ENCODE measurements at places on chromosomes 12 and 14.

- DNase-seq, result no peak
Observed at GRCh38 chr12:112342587-112342986, 39.6 kb downstream of the HECTD4 start.

GRCh38 chr14:70780396-70781075 is 28.8 kb downstream of the MAP3K9 start:
- no peak for DNase-seq

GRCh38 chr12:130766470-130766869 is 50.4 kb upstream of the RIMBP2 start:
- no peak for DNase-seq

DNA sequence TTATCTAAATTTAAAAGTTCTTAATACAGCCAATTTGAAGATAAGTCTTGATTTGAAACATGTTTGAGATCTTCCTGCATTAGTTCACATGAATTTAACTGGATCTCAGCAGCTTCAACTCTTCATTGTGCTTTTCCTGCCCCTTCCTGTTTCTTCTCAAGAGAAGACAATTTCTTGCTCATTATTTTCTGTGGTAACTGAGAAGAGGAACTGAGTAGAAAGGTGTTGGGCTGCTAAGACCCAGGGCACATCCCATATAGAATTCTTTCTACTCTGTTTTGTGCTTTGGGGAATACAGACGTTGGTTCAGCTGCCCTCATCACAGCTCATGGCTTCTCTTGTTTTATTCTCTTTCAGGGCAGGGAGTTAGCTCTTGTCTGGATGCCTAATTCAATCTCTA is 110.2 kb downstream of the SNAPC1 start:
- no peak for DNase-seq

- no peak for DNase-seq
Observed at GRCh38 chr12:101876861-101877805, at the start of gene DRAM1. Gene DRAM1 (plus strand): TSS chr12:101877580. CDS start chr12:101877790, 210 bp downstream.

DNA sequence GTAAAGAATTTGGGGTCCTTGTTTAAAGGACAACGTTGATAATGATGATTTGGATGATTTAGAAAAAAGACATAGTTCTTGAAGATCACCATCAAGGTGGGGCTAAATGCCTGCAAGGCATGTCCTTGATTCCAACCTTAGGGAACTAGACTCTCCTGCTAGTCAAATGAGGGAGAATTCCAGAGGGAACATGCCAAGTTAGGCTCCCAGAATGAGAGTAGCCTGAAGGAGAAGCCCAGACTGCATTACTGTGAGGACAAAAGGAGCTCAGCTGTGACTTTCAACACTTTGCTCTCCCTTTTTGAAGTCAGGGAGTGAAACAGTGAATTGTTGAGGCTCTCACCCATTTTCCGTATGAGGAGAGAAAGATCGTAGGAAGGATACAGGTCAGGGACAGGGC is 95.2 kb upstream of the TBX3 start:
- no peak for DNase-seq

DNA sequence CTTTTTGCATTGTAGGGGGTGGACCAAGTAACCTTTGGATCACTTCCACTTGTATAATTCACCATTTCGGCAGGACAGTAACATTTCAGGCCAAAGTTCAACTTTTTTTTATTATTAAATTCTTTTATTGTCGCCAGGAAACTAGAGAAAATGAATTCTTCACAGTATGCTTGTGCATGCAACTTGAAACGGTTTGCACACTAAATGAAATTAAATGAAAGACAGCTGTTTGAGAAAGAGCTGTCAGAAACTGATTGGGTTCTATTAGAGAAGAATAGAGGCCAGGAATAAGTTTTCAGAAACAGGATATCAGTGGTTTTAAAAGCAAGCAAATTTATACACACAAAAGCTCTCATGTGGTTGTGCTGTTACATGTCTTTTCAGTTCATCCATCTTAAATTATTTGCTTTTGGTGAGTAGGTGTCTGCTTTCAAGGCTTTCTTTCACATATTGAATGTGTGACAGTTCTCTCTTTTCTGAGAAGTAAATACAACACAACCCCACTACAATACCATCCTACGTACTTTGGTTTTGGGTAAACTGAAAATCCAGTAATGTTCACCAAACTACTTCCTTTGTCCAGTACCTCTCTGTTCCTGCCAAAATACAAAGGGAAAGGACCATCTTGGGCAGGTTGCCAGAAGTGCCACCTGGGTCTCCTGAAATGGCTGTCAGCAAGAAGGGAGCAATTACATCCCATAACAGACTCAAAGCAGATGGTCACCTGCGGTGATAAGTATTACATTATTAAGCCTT is 291.7 kb downstream of the RAD51B start:
- no peak for DNase-seq

- DNase-seq, result no peak
Observed at GRCh38 chr12:47570151-47570550, 135.7 kb downstream of the RPAP3 start.

- no peak for DNase-seq
Observed at GRCh38 chr12:46198913-46199312, 69.9 kb downstream of the SLC38A1 start.

DNA sequence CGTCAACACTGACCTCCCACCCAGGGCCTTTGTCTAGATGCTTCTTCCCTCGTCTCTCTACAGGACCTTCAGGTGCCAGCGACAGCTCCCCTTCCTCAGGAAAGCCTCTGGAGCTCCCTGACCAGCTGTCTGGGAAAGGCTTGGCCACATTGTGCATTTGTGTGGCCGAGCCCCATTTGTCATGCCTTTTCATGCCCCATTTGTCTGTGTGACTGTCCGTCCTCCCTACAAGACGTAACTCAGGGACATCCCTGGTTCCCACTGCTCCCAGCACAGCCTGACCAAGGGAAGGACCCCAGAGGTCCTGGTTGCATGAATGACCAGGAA is 23.8 kb downstream of the ZFYVE21 start:
- DNase-seq, result no peak

DNA sequence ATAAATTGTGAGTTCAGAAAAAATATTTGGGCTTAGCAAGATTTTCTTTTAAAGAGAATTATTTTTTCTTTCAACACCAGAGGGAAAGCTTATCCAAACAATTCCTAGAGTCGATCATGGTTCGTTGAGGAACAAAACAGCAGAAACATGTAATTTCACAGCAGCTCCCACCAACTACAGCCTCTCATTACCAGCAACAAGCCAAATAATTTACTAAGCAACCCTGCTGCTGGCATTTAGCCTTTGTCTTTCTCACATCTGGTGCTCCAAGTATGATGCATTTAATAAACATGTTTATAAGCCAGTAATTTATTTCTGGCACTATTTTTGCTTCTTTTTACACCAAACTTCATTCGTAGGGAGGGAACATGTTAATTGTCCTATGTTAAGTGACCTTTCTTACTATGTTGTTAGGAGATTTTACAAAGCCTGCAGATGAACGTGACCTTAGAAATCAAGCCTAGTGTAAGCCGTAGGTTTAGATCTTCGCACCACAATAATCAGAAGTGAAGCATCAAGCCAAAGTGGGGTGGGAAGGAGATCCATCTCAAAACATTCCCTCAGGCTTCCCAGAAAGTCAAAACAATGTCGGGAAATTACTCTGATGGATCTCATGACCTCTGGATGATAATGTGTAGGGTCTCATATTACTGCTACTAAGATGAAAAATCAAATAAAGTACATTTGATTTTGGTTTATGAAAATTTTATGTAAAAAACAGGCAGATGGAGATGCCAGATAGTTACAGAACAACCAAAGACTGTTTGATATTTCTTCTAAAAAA is 128.4 kb downstream of the RPAP3 start:
- DNase-seq, result no peak

DNA sequence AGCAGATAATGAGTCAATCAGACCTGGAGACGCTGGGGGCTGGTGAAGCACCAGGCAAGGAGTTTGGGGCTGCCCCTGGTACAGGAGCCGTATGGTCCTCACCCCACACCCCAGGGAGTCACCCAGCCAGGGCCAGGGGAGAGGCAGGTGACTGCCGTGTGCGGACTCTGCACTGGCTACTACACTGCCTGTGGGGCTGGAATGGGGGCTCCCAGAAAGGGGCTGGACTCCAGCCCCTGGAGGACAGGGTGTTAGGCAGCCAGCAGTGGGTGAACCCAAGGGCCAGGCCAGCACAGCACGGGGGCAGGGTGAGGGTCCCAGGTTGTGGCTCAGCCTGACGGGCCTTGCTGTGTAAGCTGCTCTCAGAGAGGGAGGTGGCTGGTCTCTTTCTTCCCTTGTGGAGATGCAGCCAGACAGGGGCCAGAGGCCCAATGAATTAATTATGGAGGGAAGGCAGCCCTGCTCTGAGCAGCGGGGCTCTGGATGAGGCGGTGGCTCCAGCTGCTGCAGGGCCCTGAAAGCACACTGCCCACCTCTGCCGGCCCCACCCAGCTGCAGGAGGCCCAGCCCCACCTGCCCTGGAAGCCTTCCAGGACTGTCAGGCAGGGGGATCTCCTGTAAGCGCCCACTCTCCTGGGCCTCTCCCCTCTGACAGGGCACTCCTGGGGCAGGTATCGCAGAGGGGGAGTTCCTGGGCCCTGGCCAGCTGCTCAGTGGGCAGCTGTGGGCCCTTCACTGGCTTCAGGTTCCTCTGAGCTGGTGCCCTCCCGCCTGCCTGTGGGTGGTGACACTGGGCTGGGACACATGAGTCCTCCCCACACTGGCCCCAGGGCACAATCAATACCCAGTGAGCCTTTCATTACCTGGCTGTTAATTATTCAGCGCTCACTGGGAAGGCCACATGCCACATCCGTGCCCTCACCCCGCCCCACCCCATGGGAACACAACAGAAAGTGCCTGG is 142.5 kb upstream of the C14orf180 start:
- DNase-seq, result no peak

GRCh38 chr12:124774462-124775167 is 89.0 kb downstream of the SCARB1 start:
- DNase-seq, result no peak

DNA sequence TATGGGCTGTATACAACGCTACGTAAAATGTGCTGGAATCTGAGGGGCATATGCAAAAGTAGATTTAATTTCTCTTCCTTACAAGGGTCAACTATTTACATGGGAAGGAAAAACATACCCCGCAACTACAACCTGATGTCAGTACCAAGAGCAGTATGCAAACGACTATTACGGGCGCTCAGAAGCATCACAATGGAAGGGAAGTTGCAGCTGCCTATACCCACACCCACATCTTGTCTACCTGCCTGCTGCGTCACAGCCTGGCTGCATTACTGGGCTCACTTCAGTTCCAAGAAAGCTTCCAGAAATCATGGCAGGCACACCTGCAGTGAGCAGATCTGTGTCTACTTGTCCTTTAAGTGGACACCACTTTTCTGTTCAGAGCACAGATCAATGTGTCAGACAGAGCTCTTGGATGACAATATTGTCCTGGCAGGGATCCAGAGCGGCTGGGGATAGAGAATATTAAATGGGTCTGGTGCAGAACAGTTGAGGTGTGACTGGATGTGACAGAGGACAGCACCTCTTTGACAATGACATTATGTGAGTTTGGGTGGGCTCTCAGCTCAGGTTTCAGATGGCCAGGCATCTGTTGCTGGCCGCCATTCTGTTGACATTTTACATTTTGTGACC is 41.5 kb upstream of the GNG2 start:
- DNase-seq, result no peak

DNA sequence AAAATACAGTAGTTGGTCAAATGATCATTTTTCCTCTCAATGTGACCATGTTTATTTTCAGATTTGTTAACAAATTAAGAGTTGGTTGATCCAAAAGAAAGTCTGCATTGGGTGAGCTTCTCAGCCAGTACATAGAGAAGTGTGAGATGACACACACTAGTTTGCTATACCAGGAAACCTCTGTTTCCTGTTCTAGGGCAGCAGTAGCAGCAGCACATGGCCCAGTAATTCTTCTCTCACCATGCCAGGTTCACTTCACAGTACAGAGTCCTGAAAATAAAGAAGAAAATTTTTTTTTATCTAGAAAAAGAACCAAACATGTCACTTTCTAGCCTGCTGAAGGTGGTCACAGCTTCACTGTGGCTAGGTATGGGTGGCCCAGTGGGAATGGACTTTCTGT is 250.2 kb upstream of the OR4E1 start:
- DNase-seq, result no peak

DNA sequence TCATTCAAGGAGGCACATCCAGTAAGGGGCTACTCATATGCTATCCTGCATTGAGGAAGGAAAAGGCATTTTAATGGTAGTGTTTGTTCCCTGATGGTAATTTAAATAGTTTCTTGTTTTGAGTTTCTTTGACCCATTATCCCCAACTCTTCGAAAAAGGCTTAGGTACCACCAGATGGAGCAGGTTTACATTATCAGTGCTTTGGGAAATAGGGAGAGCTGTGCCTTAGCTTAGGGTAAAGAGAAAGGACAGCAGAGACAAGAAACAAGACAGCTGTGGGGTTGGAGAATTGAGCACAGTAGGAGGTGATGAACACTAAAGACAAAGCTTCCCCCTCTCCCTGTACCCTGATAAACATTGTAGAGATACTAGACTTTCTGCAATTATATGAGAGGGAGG is 29.1 kb upstream of the HELB start:
- no peak for DNase-seq

DNA sequence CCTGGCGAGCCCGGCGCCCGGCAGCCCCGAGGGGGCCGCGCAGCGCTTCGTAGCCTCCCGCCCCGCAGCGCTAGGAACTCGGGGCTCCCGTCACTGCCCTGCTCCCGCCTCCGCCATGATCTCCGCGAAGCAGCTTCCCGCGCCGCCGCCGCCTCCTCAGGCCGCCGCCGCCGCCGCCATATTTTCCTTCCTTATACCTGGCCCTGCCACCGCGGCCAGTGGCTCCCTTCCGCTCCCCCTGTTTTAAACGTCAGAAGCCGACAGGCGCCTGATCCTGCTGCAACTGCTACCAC is 286 bp downstream of the PPP4R3A start:
- DNase-seq, result no peak

GRCh38 chr14:90576981-90577660 is 180.3 kb downstream of the CALM1 start:
- no peak for DNase-seq

- no peak for DNase-seq
Observed at GRCh38 chr14:61525293-61526011, 169.9 kb upstream of the HIF1A start.

DNA sequence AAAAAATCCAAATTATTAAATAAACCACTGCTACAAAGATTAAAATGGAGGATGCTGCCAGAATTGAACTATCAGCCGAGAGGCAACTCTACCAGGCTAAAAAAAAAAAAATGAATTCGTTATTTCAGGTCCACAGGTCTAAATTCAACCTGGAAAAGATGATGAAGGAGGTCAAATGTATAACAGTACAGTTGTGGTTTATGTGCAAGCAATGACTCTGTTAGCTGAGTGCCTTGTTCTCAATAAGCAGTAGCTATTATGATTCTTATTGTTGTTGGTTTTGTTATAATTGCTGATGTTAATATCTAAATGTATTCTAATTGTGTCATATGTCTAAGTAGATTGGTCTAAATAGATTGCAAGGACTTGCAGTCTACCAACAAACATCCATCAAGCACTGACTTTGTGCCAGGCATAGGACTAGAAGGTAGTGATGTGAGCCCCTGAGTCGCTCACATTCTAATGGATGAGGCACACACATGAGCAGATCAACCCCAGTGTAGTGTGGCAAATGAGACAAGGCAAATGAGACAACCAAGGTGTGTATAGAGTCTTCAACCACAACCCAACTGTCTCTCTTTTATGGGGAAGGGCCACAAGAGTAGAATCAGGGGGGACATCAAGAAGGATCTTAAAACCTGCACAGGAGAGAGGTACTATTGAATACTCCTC is 77.0 kb upstream of the PLEKHG7 start:
- DNase-seq, result no peak

Measured in NCI-H1436 treated with DMSO at 0.1 percent for 48 hours (cell line).